Esophagus (tissue), 2 donors: ENCODE measurements at places on chromosomes 2 and 18. TPM values are rescaled to one million over a fixed set of nuclear protein-coding genes. Genes with fewer than 3 reads are reported as not detected.

The KCNE4 gene
- 0.64 TPM for polyA plus RNA-seq

The SCN1A gene
- not detected for polyA plus RNA-seq

The IRS1 gene
- polyA plus RNA-seq: 3.7 TPM

The WNT6 gene
- polyA plus RNA-seq: 0.76 TPM

The SPEG gene
- 22.3 TPM for polyA plus RNA-seq

The BCL2 gene
- polyA plus RNA-seq: 1.3 TPM
